ENCODE measurements at places on chromosomes 3 and 15. TPM values are rescaled to one million over a fixed set of nuclear protein-coding genes. Genes with fewer than 3 reads are reported as not detected.

The IGSF10 gene
- total RNA-seq = 3.7 TPM

The CXCR6 gene
- total RNA-seq = not detected

The GCNT3 gene
- total RNA-seq = not detected

The CCR2 gene
- total RNA-seq = not detected

The LTF gene
- not detected for total RNA-seq

The CYP1A1 gene
- total RNA-seq = 0.13 TPM

The ACAN gene
- 0.13 TPM for total RNA-seq

The WNT5A gene
- 304 TPM for total RNA-seq

The TRIM59 gene
- 24.8 TPM for total RNA-seq

The MST1R gene
- total RNA-seq = 3.1 TPM
